Stimulated activated CD8-positive, alpha-beta memory T cell treated with anti-CD3 and anti-CD28 coated beads, Interleukin-7, amount 100 ng/mL, for 1 hour (primary cell): ENCODE measurements at places on chromosomes 4 and X.

DNA sequence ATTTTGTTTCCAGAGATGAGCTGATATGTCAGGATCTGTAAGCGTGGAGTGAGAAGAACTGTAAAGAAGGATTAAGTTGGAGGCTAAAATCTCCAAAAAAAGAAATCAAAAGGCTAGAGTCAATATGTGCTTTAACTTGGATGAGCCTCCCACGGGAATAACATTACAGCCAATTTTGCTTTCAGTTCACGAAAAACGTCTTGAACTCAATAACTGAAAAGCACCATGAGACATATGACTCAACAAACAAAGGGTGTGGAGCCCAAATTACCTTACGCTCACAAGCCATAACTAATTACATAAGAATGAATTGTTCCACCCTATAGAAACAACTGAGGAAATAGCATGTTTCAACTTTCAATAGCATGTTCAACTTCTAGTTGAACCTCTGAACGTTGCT is 22.3 kb downstream of the TMPRSS11D start:
- no peak for DNase-seq

GRCh38 chr4:41143311-41144039 is 70.9 kb downstream of the APBB2 start:
- DNase-seq = no peak

DNA sequence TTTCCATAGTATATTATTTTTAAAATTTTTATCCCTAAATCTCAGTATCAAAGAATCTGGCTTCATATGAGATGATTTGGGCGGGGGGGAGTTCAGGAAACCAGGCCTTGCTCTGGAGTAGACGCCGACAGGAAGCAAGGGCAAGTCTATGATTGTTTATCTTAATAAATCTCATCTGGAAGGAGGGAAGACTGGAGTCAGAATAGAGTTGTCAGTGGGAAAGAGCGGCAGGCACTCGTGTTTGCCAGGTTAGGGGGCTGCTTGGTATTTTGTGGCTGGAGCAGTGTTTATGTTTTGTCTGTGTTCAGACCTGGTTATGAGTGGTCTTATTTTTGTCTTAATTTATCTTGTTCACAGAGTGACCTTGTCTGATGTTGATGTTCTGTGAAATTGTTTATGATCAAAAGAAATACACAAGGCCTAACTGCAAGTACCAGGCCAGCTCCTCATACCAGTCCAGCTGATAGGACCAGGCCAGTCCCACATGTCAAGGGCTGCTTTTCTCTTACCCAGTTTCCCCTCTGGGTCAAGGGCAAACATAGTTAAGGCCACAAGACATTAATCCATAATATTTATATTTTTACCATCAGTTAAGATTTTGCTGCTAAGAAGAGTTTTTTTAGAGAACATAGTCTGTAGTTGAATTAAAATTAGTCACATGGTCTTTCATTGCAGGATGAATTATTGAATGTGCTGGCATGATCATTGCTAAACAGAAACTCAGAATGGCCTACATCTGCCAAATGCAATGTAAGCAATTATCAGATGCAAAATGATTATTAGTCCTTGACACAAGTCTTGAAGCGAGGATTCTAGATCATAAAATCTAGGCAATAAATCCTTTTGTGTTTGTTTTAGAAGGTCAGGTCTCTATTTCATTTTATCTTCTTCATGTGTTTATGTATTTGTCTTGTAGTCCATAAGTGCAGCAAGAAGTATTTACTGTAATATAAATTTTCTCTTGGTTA is 176.5 kb downstream of the GASK1B start:
- no peak for DNase-seq

GRCh38 chrX:2391869-2392606 is 108.7 kb downstream of the DHRSX start:
- DNase-seq = no peak

DNA sequence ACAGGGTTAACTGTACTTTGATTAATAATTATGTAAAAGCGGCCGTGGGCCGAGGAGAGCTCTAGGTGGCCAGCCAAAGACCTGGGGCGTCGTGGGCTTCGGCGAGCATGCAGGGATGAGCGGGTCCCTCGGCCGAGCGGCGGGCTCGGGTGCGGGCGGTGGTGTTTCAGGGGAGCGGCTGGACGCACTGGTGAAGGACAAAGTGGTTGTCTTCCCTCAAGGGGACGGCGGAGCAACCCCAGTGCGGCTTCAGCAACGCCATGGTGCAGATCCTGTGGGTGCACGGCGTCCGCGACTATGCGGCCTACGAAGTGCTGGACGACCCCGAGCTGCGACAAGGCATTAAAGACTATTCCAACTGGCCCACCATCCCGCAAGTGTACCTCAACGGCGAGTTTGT is 103.0 kb upstream of the C1GALT1C1 start:
- DNase-seq = no peak

GRCh38 chrX:72110051-72110875 is 21.5 kb downstream of the RTL5 start:
- DNase-seq = no peak

DNA sequence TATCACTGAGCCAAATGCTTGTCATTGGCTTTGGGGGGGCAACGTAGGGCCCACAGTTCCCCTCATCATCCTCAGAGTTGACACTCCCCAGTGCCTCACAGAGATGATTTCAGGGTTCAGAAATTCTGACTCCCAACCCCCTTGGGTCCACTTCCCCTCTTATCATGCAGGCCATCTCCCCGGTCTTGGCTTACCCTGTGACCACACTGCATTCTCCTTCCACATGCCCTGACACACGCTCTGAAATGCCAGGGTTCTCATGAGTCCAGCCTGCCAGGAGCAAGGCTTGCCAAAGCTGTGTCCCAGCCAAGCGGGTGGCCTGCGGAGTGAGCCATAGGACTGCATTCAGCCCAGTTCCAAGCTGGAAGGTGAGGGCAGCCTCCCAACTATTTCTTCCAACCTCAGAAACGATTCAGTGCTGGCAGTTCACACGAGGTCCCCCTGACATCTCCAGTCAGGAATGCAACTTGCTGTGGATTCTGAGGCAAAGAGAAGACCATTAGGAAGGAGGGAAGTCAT is 101.2 kb downstream of the SMIM20 start:
- no peak for DNase-seq
